ENCODE measurements at places on chromosomes 1 and 21.
A peak's percentile ranks its signal among the peaks of the same experiment; 100 is the strongest.

DNA sequence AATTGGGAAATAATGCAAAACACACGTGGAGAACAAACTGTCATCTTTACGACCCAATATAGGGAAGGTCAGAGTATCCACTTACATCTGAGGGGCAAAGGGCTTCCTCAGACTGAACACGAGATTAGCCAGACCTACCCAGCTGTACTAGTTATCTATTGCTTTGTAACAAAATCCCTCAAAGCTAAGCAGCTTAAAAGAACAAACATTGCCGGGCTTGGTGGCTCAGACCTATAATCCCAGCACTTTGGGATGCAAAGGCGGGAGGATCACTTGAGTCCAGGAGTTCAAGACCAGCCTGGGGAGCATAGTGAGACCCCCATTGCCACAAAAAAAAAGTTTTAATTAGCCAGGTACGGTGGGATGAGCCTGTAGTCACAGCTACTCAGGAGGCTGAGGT, 262.8 kb downstream of the LTN1 start:
- no peak for DNase-seq

- no peak for DNase-seq
Measured at GRCh38 chr1:114253900-114254299, 100.2 kb upstream of the SYT6 start.

GRCh38 chr1:233641029-233641428, 27.1 kb downstream of the KCNK1 start:
- DNase-seq = no peak

- no peak for DNase-seq
Measured at GRCh38 chr1:100796046-100796445, 76.5 kb downstream of the VCAM1 start.

DNA sequence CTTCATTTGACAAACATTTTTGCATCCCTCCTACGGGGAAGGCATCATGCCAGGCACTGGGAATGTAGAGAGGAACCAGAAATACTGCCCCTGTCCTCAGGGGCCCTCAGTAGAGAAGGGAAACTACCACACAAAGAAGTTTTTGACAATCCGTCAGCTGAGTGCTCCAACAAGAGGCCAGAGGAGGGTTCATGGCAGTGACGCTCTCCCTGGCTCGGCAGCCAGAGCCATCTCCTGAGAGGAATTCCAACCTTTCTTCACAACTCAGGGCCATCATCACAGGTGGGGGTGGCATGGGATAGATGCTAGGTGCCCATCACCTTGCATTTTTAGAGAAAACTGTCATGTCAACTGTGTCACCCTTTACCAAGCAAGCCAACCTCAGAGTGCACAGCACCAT, 154.1 kb downstream of the HIVEP3 start:
- no peak for DNase-seq

- DNase-seq = no peak
Measured at GRCh38 chr1:239999170-239999569, 92.5 kb upstream of the FMN2 start.

DNA sequence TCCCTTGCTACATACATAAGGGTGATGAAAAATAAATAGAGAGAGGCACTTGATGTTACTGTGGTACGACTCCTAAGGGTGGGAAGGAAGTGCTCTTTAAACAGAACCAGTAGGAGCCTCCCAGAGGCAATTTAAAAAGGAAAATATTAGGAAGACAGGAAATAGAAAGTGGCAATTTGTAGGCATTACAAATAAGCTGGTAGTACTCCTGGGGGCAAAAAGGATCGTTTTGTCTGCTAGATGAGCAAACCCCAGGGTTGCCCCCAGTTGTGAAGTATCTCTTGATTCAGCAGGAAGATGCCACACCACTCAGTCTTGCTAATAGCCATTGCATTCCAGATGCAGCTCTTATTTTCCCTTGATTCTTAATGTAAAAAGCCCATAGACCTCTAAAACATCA, 303.0 kb downstream of the NTNG1 start:
- no peak for DNase-seq

- DNase-seq = no peak
Measured at GRCh38 chr1:2978691-2979190, 42.5 kb upstream of the ACTRT2 start.

GRCh38 chr1:115164484-115164883, 75.2 kb upstream of the TSPAN2 start:
- no peak for DNase-seq

GRCh38 chr1:244280859-244281258, 170.8 kb downstream of the ADSS2 start:
- no peak for DNase-seq

DNA sequence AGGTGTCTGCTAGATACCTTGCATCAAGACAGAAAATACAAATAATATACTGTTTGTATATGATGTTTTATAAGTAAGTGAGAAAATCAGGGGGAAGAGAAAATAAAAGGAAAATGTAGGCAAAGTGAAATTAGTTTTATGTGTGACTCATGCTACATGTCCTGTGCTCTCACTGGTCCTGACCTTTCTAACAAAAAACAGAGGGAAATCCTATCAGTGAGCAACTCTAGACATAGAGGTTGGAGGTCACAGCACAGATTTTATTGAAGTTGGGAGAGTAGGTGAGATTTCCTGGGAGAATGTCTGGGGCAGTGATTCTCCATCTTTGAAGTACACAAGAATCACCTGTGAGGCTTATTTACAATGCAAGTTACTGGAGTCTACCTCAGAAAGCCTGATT, 9.5 kb downstream of the SCCPDH start:
- no peak for DNase-seq

- no peak for DNase-seq
Measured at GRCh38 chr1:193285641-193286040, 99.2 kb upstream of the B3GALT2 start.

GRCh38 chr1:110618668-110619067, 12.5 kb upstream of the KCNA2 start:
- DNase-seq = no peak

DNA sequence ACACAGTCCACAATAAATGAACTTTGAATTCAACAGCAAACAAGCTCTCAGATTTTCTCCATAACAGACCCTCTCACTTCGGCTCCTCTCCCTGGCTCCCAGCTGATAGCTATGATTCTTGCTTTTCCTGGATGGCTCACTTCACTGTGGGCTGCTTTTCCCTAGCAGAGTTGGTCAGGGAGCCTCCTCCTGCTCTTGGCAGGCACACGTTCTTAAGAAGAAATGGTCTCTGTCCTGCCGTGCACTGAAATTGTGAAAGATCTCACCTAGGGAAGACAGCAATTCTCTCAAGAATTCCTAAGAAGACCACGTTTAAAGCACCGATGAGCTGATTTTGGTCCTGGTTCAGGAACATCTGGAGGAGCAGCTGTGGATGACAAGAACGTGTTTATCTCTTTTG, 148.5 kb upstream of the KCNK2 start:
- DNase-seq = peak; percentile 17

DNA sequence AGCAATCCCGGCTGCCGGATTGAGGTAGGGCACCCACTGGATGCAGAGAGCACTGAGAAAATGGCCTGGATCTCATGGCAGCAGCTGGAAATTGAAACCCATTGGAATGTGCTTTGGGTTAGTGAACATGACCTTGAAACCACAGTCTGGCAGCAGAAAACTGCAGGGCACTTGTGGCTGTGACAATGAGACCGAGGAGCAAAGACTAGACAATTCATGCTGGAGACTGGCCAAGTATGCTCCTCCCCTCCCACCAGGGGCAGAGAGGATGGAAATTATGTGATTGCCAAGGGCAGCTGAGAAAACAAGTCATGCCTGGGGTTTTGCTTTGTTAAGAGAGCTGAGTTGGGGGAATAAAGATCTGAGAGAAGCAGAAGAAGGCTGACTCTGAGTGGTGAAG, 60.7 kb downstream of the ZNF697 start:
- DNase-seq = peak; percentile 86

GRCh38 chr1:243946946-243947345, 96.9 kb upstream of the AKT3 start:
- DNase-seq = no peak

DNA sequence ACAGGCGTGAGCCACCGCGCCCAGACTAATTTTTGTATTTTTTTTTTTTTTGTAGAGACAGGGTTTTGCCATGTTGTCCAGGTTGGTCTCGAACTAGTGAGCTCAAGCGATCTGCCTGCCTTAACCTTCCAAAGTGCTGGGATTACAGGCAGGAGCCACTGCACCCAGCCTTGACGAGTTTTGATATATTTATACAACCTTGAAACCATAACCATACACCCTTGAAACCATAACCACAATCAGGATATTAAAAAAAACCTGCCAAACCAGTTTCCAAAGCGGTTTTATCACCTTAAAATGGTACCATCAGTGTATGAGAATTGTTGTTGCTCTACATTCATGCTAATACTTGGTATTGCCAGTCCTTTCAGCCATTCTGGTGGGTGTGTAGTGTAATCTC, 3.7 kb upstream of the PHACTR4 start:
- no peak for DNase-seq

- no peak for DNase-seq
Measured at GRCh38 chr1:209445576-209445975, 137.9 kb upstream of the CAMK1G start.

Measured in brain pericyte (primary cell).